Daoy (cell line): ENCODE measurements at places on chromosomes 3 and 15. TPM values are rescaled to one million over a fixed set of nuclear protein-coding genes. Genes with fewer than 3 reads are reported as not detected.

DNA sequence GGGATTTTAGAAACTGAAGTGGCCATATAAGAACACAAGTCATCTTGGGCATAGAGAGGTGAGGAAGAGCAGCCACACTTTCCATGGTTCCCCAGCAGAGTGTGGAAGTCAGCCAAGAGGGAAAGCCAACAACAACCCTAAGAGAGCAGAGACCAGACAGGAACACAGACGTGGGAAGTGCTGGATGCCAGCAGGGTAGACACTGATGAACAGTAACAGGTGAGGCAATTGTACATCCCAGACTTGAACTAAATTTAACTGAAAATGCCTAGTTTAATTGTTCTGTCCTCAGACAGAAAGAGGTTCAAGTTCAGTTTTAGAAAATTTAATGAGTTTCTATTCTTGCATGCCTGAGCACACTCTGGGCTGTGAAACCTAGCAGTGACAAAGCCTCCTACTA lies 212.1 kb downstream of the ATP8B4 start:
- DNase-seq: no peak

DNA sequence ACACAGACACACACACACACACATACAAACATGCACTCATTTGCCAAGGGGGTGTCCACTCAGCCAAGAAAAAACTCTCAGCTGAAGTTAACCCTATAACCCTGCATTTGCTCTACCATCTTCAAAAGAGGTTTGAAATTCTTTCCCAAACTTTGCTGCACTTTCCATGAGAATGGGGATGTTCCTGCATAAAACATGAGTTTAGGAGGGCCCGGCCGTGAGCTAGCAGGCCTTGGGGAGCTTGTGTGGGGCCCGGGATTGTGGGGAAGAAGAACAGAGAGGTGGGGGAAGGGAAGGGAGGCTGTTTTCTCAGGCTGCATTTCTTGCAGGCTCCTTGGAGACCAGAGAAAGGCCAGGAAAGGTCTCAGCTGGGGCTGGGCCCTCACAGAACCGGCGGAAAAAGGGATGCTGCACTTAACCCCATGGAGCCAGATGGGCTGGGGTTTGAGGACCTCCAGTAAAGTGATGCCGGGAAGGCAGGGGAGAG lies 40.8 kb downstream of the SEMA5B start:
- DNase-seq: no peak

DNA sequence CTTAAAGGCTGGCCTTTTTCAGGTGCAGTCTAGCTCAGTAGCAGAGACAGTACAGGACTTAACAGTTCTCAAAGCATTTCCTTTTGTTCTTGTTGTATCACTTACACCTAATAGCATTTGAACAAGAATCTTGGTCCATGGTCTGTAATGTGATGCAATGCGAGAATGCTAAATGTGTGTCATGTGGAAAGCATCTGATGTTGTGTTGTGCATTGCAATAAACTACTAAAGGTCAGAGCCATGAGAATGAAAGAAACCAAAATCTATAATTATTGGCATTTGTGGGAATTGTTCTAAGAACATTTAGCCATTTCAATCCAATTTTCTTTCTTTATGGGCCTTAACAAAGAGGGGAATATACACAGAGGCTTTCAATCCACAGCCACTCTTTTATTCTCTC lies 324.5 kb upstream of the ROBO2 start:
- DNase-seq: no peak

DNA sequence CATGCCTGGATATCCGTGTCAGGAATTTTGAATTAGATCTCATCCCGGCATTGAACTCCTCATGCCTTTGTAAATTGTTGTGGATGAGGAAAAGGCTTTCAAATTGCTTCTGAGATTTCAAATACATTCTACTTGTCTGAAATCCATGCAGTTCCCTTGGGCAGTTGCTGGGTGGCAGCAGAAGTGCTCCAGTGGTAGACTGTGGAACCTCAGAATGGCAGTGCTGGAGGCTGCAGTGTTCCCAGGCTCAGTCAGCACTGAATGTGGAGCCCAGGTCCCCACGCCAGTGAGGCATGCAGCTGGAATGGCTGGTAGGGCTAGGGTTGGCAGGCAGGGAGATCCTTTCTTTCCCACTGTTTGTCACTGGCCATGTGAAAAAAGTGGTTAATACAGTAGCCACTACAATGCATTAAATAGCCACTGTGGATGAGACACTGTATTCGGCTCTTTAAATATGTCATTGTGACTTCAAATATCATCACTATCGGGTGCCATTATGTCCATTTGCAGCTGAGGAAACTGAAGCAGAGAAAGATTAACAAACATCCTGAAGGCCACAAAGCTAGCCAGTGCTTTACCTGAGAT lies 98.6 kb downstream of the TPRG1 start:
- DNase-seq: peak; percentile 91

DNA sequence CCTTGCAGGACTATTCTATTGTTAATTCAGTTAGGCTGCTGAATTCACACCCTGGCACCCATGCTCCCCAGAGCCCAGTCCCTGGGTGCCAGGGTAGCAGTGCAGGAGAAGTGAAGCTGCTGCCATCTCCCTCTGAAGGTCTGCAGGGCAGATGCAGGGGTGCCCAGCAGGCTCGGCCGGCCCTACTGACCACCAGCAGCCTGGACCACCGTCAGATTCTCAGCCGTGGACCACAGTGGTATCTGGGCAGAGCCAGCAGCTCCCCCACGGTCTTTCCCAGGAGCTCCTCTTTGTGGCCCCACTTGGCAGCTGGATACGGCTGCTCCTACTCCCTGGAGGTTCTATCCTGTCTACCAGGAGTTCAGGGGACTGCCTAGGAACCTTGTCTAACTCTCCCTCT lies 46.8 kb downstream of the ALDH1L1 start:
- no peak for DNase-seq

GRCh38 chr15:83092309-83092976 lies 15.0 kb upstream of the TM6SF1 start:
- no peak for DNase-seq

DNA sequence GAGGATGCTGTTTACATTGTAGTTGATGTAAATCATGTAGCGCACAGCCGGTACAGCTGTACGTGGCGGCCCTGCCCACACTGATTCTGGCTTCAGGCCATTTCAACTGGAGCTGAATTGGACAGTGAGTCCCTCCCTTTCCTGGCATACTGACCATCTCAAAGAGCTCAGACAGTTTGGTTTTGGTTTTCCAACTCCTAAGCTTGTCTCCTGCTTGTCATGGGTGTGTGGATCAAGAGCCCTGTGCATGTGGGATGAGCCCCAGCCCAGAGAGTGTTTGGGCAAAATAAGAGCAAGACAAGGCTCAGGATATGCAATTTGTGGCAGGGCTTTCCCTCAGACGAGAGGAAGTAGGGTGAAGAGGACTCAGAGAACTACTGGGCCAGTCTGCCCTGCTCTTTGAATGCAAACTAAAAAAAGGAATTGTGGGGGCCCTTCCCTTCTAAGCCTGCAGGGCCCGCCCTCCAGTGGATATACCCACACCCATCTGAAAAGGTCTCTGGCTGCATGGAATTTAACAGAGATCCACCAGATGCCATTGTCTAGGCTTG lies 13.3 kb downstream of the ITGA11 start:
- peak; percentile 44 for DNase-seq

GRCh38 chr3:181329024-181329423 lies 339.5 kb upstream of the DNAJC19 start:
- no peak for DNase-seq

DNA sequence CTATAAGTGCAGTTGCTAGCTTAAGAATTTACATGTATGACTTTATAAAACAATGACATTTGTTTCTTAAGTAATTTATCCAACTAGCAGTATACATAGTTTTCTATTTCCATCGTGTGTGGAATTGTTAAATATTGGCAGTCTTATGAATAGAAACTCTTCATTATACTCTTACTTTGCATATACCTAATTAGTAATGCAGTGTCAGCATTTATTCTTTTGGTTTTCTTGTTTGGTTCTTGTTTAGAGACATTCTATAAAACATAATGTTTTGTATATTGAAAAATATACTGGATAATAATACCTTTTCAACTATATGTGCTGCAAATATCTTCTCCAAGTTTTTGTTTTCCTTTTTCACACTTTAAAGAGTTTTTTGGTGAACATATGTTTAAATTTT lies 760.2 kb downstream of the VGLL3 start:
- no peak for DNase-seq

DNA sequence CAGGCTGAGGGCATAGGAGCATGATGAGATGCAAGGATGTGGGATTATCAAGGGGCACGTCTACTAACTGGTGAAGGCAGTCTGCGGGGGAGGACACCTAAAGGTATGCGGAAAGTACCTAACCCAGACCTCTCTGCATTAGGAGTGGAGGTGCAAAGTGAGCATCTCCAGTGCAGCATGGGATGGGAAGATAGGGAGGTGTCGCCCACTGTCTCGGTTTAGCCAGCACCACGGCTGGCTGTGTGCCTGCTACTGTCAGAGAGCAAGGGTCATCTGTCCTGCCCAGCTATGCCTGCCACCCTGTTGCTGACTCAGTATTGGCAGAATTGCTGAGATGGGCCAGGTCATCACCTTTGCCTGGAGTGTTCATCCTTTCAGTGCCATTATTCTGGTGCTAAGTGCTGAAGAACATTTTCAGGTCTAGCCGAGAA lies 40.1 kb downstream of the OXNAD1 start:
- no peak for DNase-seq

GRCh38 chr3:133376810-133377209 lies 23.0 kb upstream of the BFSP2 start:
- peak; percentile 35 for DNase-seq

- DNase-seq: peak; percentile 22
Measured at GRCh38 chr3:142088522-142088921, 60.8 kb downstream of the TFDP2 start.

Gene C3orf85
- not detected in 2 replicates for total RNA-seq

Gene PLA2G4D
- not detected in 2 replicates for total RNA-seq

Gene RTP3
- not detected in 2 replicates for total RNA-seq

Gene SCG5
- total RNA-seq: 1.8 and 3.0 TPM in 2 replicates
